ENCODE measurements at places on chromosomes 11 and 22.

DNA sequence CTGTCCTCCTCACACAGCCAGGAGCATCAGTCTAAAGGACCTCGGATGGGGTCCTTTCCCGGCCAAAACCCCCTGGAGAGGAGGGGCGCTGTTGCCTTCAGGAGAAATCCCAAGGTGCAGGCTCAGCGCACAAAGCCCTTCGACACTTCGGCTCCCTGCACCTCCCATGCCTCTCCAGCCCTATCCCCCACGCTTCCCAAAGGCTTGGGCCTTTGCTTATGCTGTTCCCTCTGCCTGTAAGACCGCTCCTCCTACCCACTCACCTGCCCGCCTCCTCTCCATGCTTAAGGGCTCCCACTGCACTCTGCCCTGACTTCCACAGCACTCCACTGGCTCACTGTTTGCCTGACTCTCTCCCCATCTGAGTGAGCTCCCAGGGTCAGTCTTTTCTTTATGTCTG, 13.5 kb downstream of the SLC15A3 start:
- H3K27me3 ChIP-seq, result no peaks in the 10 kb centered on the region
- no peaks in the 10 kb centered on the region for H3K4me1 ChIP-seq
- no peak overlapping the region for H3K4me3 ChIP-seq
- H3K36me3 ChIP-seq, result no peaks in the 10 kb centered on the region
- no peak for DNase-seq
- H3K27ac ChIP-seq, result no peak overlapping the region

GRCh38 chr22:37254867-37255233, 10.8 kb upstream of the RAC2 start:
- H3K36me3 ChIP-seq, result no peaks in the 10 kb centered on the region
- no peak for DNase-seq
- H3K27me3 ChIP-seq, result no peaks in the 10 kb centered on the region
- H3K27ac ChIP-seq, result no peak overlapping the region

DNA sequence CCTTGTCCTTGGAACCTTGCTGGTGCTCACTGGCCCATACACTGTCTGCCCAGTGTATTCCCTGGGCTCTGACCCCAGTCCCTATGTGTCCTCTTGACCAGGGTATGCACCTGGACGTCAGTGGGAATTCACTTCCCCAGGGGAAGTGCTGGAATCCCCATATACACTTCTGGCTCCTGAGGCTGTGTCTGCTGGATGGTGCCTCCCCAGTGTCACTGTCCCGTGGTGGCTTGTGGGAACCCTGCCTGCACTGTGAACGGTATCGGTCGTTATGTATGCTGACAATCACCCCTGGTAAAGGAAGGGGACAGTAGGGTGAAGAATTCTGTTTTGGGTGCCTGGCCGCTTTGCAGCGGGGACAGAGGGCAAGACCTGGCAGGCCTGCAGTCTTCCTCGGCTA, 95.9 kb downstream of the RRM1 start:
- H3K4me3 ChIP-seq, result no peak overlapping the region
- H3K27ac ChIP-seq, result no peak overlapping the region
- no peaks in the 10 kb centered on the region for H3K4me1 ChIP-seq
- H3K36me3 ChIP-seq, result no peaks in the 10 kb centered on the region

GRCh38 chr22:37647928-37648327, 8.5 kb downstream of the SH3BP1 start:
- H3K4me1 ChIP-seq, result no peaks in the 10 kb centered on the region
- no peaks in the 10 kb centered on the region for H3K36me3 ChIP-seq
- no peak overlapping the region for H3K27ac ChIP-seq
- H3K27me3 ChIP-seq, result no peaks in the 10 kb centered on the region

- no peak overlapping the region for H3K27ac ChIP-seq
- no peaks in the 10 kb centered on the region for H3K36me3 ChIP-seq
- peaks cover 12% of the 10 kb centered on the region for H3K4me1 ChIP-seq
- no peak overlapping the region for H3K4me3 ChIP-seq
- peaks cover 3% of the 10 kb centered on the region for H3K27me3 ChIP-seq
Measured at GRCh38 chr11:95143106-95143681, 53.5 kb downstream of the ENDOD1 start.

- H3K4me3 ChIP-seq, result no peak overlapping the region
- DNase-seq, result no peak
- peaks cover 17% of the 10 kb centered on the region for H3K27me3 ChIP-seq
- H3K36me3 ChIP-seq, result no peaks in the 10 kb centered on the region
- no peak overlapping the region for H3K27ac ChIP-seq
Measured at GRCh38 chr11:113201054-113201818, 113.1 kb upstream of the TTC12 start.

DNA sequence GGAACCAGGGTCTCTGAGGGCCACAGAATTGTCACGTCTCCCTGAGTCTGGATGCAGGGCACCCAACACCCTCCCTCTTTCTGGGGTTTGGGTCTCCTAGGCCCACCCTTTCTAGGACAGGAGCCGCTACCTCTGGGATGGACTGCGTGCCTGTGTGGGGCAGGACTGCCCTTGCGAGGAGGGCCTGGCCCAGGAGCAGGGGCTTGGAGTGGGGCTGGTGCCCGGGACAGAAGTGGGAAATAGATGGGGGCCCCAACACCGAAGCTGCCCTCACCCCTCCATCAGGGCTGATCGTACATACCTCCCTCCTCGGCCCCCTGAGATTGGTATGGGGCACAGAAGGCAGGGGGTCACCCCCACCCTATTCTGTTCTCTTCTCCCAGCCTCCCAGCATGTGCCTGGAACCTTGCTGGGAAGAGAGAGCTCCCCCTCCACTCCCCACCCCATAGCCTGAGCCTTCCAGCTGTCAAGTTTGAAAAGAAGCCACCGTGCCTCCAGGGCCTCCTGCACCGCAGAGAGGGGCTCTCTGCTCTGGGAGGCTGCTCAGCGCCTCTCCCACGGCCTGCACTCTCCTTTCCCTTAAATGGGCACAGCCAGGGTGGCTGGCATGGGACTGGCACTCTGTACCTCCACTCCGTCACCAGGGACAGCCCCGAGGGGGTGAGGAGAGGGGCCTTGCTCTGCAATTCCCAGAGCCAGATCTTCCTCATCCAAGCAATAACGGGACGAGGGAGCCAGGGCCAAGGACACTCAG, 1.8 kb downstream of the LRRC10B start:
- H3K4me1 ChIP-seq, result no peaks in the 10 kb centered on the region
- H3K4me3 ChIP-seq, result no peak overlapping the region
- H3K27me3 ChIP-seq, result peaks cover 4% of the 10 kb centered on the region
- DNase-seq, result no peak
- no peak overlapping the region for H3K27ac ChIP-seq

GRCh38 chr11:130131961-130132850, 27.4 kb upstream of the ST14 start:
- no peak overlapping the region for H3K27ac ChIP-seq
- no peaks in the 10 kb centered on the region for H3K27me3 ChIP-seq
- H3K36me3 ChIP-seq, result peaks cover 50% of the 10 kb centered on the region
- H3K4me3 ChIP-seq, result no peak overlapping the region
- H3K4me1 ChIP-seq, result no peaks in the 10 kb centered on the region

DNA sequence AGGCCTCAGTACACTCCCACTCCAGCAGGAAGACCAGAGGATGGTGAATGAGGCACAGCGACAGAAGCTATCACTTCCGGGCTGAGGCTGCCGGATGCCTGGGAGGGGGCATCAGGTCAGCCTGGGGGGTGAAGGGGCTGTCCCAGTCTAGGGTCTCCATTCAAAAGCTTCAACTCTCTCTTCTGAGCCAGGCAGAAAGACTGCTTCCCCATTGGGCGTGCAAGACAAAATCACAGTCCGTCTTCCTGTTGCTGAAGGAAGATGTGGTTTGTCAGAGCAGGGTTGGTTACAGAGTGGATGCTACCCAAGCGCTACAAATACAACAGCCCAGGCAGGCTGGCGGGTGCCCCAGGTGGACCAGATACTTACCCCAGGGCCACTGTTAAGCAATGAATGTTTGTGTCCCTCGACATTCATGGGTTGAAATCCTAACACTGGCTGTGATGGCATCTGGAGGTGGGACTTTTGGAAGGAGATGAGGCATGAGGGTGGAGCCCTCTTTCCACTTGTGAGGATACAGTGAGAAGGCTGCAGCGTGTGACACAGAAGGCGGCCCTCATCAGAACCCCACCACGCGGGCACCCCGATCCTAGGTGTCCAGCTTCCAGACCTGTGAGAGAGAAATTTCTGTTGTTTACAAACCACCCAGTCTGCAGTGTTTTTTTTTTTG, 12.0 kb downstream of the UPK3A start:
- H3K27ac ChIP-seq, result no peak overlapping the region
- DNase-seq, result no peak
- H3K4me1 ChIP-seq, result no peaks in the 10 kb centered on the region
- H3K27me3 ChIP-seq, result no peaks in the 10 kb centered on the region
- no peak overlapping the region for H3K4me3 ChIP-seq

GRCh38 chr11:18310800-18311340, 11.1 kb downstream of the HPS5 start:
- H3K27me3 ChIP-seq, result no peaks in the 10 kb centered on the region
- no peak for DNase-seq
- no peaks in the 10 kb centered on the region for H3K4me1 ChIP-seq
- no peak overlapping the region for H3K27ac ChIP-seq

DNA sequence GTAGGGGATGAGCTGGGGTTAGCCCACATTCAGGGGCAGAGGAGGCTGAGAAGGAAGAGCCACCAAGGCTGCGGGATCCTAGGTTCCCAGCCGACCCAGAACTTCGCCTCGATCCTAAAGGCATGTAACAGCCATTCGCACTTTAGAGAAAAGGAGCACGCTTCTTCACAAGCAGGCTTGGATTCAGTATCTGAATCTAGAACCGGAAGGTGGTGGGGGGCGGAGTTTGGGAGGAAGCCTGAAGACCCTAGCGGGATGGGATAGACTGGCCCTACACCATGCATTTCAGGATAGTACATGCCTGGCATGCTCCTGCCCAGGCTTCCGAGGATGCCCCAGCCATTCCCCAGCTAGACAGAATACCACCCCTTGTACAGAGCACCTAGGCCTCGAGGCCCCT, 4.4 kb downstream of the SCARF2 start:
- H3K4me3 ChIP-seq, result no peak overlapping the region
- H3K27me3 ChIP-seq, result no peaks in the 10 kb centered on the region
- no peak overlapping the region for H3K27ac ChIP-seq
- no peaks in the 10 kb centered on the region for H3K36me3 ChIP-seq
- DNase-seq, result no peak

GRCh38 chr11:74443071-74443864, 24.1 kb downstream of the KCNE3 start:
- DNase-seq, result no peak
- peaks cover 13% of the 10 kb centered on the region for H3K4me1 ChIP-seq
- H3K36me3 ChIP-seq, result no peaks in the 10 kb centered on the region
- H3K4me3 ChIP-seq, result no peak overlapping the region
- no peak overlapping the region for H3K27ac ChIP-seq
- peaks cover 2% of the 10 kb centered on the region for H3K27me3 ChIP-seq

DNA sequence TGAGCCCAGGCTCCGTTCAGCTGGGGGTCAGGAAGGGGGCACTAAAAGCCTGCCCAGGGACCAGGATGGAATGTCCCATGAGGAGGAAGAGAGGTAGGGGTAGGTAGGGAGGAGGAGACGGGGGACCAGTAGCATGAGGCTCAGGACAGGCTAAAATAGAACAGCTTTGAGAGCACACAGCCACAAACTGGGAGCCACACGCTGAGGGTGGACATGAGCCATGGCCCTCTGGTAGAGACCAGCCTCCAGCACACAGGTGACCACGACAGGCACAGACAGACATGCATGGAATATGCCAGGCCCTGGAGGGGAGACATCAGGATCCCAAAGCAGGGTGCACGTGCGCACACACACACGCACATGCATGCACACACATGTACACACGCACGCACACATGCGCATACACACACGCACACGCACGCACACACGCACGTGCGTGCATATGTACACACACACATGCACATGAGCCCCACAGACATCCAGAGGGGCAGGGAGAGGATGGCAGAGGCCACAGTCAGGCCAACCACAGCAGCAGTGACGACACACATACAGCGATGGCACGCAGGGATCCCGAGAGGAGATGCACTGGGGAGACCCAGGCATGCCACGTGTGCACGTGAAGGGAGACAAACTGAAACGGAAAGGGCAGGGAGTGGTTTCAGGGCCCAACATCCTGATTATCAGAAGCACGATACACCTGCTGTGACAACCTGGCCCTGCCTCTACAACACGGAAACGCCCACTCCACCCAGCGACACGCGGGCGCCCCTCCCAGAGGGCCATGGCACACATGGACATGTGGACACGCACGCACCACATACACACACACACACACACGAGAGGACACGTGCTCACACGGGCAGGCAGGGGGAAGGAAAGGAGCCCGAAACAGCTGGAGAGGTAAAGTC, 25.7 kb downstream of the LRRC10B start:
- no peaks in the 10 kb centered on the region for H3K36me3 ChIP-seq
- no peak overlapping the region for H3K27ac ChIP-seq
- H3K27me3 ChIP-seq, result no peaks in the 10 kb centered on the region
- no peak for DNase-seq
- no peaks in the 10 kb centered on the region for H3K4me1 ChIP-seq
- H3K4me3 ChIP-seq, result no peak overlapping the region

DNA sequence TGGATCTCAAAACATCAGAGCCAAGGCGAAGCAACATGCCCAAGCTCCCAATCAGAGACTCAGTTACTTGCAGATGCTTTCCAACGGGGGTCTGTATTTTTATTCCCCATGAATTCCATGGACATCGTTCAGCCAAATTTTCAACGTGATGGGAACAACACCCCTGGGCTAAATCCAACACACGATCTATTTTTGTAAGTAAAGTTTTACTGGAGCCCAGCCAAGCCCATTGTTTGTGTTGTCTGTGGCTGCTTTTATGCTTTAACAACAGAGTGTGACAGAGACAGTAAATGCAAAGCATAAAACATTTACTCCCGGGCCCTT, 33.7 kb downstream of the SLC5A1 start:
- no peak overlapping the region for H3K27ac ChIP-seq
- DNase-seq, result no peak
- no peak overlapping the region for H3K4me3 ChIP-seq
- peaks cover 3% of the 10 kb centered on the region for H3K27me3 ChIP-seq
- no peaks in the 10 kb centered on the region for H3K36me3 ChIP-seq

DNA sequence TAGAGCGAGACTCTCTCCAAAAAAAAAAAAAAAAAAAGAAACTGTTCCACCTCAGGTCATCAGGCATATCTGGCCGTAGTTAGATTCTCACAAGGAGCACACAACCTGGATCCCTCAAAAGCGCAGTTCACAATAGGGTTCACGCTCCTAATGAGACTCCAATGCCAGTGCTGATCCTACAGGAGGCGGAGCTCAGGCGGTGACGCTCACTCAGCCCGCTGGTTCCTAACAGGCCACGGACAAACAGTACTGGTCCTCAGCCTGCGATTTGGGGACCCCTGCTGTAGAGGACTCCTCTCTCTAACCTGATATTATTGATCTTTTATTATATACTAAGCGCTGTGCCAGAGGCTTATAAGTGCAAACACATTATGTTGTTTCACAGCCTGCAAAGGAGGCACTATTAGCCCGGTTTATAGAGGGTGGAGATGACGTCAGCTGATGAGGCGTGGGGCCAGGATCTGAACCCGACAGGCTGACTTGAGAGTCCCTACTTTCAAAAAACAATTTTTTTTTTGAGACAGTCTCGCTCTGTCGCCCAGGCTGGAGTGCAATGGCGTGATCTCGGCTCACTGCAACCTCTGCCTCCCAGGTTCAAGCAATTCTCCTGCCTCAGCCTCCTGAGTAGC, 4.9 kb upstream of the MAFF start:
- no peak overlapping the region for H3K4me3 ChIP-seq
- H3K27ac ChIP-seq, result no peak overlapping the region
- H3K36me3 ChIP-seq, result no peaks in the 10 kb centered on the region
- DNase-seq, result no peak
- H3K27me3 ChIP-seq, result no peaks in the 10 kb centered on the region

All from Panc1 (cell line).